Gastrocnemius medialis (tissue), 4 donors: ENCODE measurements at places on chromosomes 7 and 10. TPM values are rescaled to one million over a fixed set of nuclear protein-coding genes. Genes with fewer than 3 reads are reported as not detected.

DNA sequence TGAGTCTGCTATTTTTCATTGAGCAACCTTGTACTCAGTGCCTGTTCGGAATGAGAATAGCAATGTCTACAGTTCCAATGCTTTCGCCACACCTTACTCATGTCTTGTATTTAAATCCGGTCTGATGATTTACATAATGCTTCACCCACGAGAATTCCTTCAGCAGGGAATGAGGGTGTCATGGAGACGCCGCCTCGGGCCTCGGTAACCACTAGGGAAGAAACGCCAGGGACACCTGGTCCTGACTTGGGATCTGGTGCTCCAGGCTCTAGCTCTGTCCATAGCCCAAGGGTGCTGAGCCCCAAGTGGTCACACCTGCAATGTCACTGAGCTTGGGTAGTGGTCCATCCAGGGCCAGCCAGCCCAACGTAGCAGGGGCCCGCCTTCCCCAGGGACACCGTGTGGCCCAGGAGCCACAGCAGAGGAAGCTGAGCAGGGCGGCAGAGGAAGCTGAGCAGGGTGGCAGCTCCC is 37.4 kb downstream of the PRKAG2 start:
- no peak for DNase-seq
- H3K4me1 ChIP-seq: no peaks in the 10 kb centered on the region
- no peaks in the 10 kb centered on the region for H3K36me3 ChIP-seq
- no peaks in the 10 kb centered on the region for H3K27me3 ChIP-seq
- no peak overlapping the region for H3K4me3 ChIP-seq

DNA sequence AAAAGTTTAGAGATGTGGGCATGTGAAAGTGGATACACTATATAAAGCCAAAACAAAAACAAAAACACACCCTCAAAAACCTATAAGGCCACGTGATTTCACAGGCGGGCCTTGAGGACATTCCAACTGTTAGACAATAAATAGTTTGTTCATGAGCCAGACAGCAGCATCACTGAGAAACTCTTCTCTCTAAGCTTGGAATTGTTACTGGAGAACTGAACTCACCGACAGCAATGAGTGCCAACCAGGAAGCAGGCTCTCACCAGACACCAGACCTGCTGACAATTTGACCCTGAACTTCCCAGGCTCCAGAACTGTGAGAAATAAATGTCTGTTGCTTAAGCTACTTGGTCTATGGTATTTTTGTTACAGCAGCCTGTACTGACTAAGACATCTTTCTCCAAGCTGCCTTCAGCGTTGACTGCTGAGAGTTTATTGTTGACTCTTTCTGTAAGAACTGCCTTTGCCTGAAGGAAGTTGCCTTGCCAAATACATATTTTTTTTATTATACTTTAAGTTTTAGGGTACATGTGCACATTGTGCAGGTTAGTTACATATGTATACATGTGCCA is 107.5 kb downstream of the EPDR1 start:
- H3K36me3 ChIP-seq: no peaks in the 10 kb centered on the region
- no peak overlapping the region for H3K4me3 ChIP-seq
- no peak overlapping the region for H3K27ac ChIP-seq

GRCh38 chr7:97659363-97660045 is 72.4 kb upstream of the TAC1 start:
- H3K4me3 ChIP-seq: no peak overlapping the region
- H3K27me3 ChIP-seq: no peaks in the 10 kb centered on the region
- no peak for DNase-seq
- no peaks in the 10 kb centered on the region for H3K4me1 ChIP-seq
- H3K27ac ChIP-seq: no peak overlapping the region

GRCh38 chr7:80637911-80638765 is at the start of gene CD36:
Gene CD36, plus strand, starts transcription at chr7:80638642. Its CDS starts 8,099 bp downstream, at chr7:80646741.
- H3K27ac ChIP-seq: peak within 1 kb of the TSS; percentile 92
- no peaks in the 10 kb centered on the region for H3K36me3 ChIP-seq
- peak within 1 kb of the TSS; percentile 27 for H3K4me3 ChIP-seq

GRCh38 chr7:104267701-104268368 is 60.0 kb upstream of the ORC5 start:
- H3K27ac ChIP-seq: no peak overlapping the region
- H3K4me1 ChIP-seq: no peaks in the 10 kb centered on the region
- no peaks in the 10 kb centered on the region for H3K27me3 ChIP-seq
- no peak overlapping the region for H3K4me3 ChIP-seq
- no peak for DNase-seq

DNA sequence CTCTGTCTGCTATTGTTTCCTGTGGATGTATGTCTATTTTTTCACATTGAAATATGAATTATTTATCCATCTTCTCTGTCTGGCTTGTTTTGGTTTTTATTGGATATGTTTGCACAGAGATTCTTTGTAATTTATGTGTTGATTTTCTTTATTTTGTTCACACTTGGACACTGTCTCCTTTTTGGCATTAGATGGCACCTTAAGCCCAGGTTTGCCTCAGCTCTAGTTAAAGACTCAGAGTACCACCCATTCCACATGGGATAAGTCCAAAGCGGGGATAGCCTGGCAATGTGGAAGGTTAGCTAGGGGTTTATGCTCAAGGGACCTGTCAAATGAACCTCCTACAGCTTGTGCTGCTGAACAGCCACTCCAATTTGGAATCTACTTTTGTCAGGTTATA is 14.1 kb downstream of the FEZF1 start:
- no peak overlapping the region for H3K4me3 ChIP-seq
- DNase-seq: no peak
- no peaks in the 10 kb centered on the region for H3K36me3 ChIP-seq
- H3K27me3 ChIP-seq: peaks cover 3% of the 10 kb centered on the region

GRCh38 chr10:42551582-42552187 is 86.7 kb downstream of the ZNF33B start:
- peak overlapping the region; percentile 68 for H3K4me3 ChIP-seq
- H3K27me3 ChIP-seq: no peaks in the 10 kb centered on the region
- DNase-seq: no peak
- H3K36me3 ChIP-seq: no peaks in the 10 kb centered on the region
- H3K4me1 ChIP-seq: peaks cover 10% of the 10 kb centered on the region

DNA sequence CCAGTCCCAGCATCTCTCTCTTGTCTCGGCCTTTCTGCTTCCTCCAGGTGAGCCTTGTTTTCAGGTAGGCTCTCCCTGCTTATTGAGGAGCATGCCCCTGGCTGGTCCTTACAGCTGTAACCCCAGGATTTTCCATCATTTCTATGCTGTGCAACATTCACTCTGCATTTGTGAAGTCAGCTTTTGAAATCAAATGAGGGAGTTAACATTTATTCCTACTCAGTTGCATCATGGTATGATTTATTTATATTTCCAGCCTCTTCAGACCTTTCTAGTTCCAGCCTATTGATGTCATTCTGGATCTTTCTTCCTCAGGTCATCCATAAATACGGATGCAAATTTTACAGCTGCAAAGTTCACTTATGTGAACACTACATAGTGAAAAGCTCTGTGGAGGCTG is 755.6 kb downstream of the TYW1 start:
- no peak overlapping the region for H3K4me3 ChIP-seq
- no peaks in the 10 kb centered on the region for H3K27me3 ChIP-seq
- H3K4me1 ChIP-seq: no peaks in the 10 kb centered on the region

DNA sequence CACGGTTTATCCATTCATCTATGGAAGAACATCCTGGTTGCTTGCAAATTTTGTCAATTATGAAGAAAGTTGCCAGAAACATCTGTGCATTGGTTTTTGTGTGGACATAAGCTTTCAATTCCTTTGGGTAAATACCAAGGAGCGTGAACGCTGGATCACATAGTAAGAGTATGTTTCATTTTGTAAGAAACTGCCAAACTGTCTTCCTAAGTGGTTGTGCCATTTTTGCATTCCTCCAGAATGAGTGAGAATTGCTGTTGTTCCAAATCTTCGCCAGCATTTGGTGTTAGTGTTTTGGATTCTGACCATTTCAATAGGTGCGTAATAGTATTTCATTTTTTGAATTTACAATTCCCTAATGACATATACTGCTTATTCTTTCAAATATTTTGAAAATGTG is 155.3 kb upstream of the FRMD4A start:
- H3K36me3 ChIP-seq: no peaks in the 10 kb centered on the region
- H3K27ac ChIP-seq: no peak overlapping the region
- H3K27me3 ChIP-seq: peaks cover 3% of the 10 kb centered on the region
- H3K4me3 ChIP-seq: no peak overlapping the region
- no peaks in the 10 kb centered on the region for H3K4me1 ChIP-seq

GRCh38 chr7:102935450-102936115 is 22.8 kb downstream of the LRRC17 start:
- no peaks in the 10 kb centered on the region for H3K27me3 ChIP-seq
- no peak for DNase-seq
- no peak overlapping the region for H3K4me3 ChIP-seq
- H3K4me1 ChIP-seq: peaks cover 8% of the 10 kb centered on the region
- H3K36me3 ChIP-seq: no peaks in the 10 kb centered on the region
- H3K27ac ChIP-seq: no peak overlapping the region

DNA sequence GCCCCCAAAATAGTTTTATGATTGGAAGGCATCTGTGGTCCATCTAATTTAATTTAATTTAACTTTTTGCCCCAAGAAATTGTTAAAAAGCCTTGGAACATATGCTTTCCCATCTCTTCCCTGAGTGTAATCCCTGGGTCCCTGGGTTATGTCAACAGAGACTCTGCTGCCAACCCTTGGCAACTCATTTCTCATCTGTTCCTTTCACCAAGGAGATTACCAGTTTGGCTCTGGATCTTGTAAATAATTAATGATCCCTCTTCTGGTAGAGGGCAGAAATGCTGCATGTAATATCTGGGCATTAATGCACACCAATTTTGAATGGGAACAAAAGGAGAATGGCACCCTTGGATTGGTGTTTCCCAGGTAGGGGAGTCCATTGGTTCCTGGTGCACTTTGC is 514.2 kb downstream of the CCSER2 start:
- H3K4me3 ChIP-seq: no peak overlapping the region
- H3K36me3 ChIP-seq: no peaks in the 10 kb centered on the region
- no peaks in the 10 kb centered on the region for H3K27me3 ChIP-seq
- no peak for DNase-seq
- H3K27ac ChIP-seq: no peak overlapping the region
- no peaks in the 10 kb centered on the region for H3K4me1 ChIP-seq

- no peak overlapping the region for H3K4me3 ChIP-seq
- H3K27ac ChIP-seq: no peak overlapping the region
- DNase-seq: no peak
- no peaks in the 10 kb centered on the region for H3K4me1 ChIP-seq
- H3K27me3 ChIP-seq: no peaks in the 10 kb centered on the region
Observed at GRCh38 chr7:30423788-30424505, 54.6 kb downstream of the NOD1 start.

DNA sequence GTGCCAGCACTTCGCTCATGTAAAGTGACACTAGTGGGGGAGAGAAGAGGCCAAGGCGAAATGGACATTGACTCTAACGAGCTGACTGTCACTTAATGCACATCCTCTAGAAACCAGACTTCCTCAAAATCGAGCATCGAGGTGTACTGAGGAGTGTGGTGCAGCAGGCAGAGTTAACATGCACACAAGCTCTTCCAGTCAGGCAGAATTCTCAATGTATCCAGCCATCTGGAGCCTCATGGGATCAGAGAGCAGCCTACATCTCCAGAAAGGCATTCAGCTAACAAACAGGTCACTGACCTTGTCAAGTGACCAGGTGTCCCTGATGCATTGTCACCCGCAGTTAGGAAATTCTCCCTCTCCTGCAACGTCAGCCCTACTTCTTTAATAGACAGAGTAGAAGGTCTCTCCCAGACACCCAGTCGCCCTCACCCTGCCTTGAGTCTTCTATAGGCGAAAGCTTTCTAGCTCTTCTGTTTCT is 259.8 kb upstream of the AOAH start:
- H3K4me1 ChIP-seq: no peaks in the 10 kb centered on the region
- no peak for DNase-seq
- no peaks in the 10 kb centered on the region for H3K36me3 ChIP-seq
- no peak overlapping the region for H3K27ac ChIP-seq
- no peak overlapping the region for H3K4me3 ChIP-seq
- H3K27me3 ChIP-seq: no peaks in the 10 kb centered on the region

VIPR2 gene
- total RNA-seq: 2.2 TPM

UBTD1 gene
- total RNA-seq: 22.8 TPM

CDK5 gene
- 10.7 TPM for total RNA-seq

TFEC gene
- total RNA-seq: 0.58 TPM

TMEM236 gene
- total RNA-seq: 0.56 TPM

ELMO1 gene
- 11.1 TPM for total RNA-seq

CNTNAP2 gene
- total RNA-seq: not detected

AGAP9 gene
- total RNA-seq: 0.26 TPM

ING3 gene
- total RNA-seq: 9.9 TPM
